NCI-H1092 treated with DMSO at 0.1 percent for 48 hours (cell line): ENCODE measurements at places on chromosomes 7 and 10.

GRCh38 chr10:129952378-129953118, 11.5 kb downstream of the EBF3 start:
- no peak for DNase-seq

DNA sequence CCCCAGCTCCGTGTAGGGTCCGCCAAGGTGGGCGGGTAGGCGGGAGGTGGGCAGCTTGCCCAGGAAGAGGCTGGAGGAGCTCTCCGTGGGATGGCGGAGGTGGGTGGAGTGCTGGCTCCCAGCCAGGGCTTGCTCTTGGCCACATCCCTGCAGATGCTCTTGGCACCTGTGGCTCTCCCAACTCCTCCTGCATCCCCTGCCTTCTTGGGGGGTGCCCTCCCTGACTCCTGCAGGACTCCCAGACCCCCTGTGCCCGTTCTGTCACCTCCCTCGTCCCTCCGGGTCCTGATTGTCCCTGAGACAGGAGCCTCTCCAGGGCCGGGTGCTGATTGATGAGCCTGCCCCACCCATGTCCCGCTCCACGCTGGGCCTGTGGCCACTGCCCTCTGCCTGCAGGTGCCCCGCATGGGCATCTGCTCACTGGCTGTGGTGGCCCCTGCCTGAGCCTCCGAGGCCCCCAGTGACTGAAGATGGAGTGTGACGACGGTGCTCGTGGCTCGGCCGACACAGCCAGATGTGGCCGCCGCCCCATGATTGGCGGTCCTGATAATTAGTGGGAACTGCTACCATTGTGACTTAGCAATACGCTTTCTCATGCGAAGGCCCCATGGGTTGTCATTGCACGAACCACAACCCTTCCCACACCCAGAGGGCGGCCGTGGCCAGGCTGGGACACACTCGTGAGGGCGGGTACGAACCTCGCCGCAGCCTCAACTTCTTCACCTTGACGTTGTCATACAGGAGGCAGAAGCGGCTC, 23.6 kb downstream of the CFAP46 start:
- DNase-seq: no peak

DNA sequence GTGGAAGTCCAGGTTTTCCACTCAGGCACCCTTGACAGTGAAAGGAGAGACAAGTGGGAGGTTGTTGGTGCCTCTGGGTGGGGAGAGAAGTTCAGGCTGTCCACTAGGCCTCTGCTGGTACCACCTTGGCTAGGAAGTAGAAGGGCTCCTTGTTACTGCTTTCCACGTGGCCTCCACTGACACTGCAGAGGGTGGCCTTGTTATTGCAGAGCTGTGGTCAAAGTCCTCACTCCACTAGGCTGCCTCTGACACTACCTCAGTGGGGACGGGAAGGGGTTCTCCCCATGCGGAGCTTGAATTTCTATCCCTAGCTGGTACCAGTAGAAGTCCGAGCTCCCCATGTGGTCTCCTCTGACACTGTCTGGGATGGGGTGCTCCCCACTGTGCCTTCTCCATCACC, 14.9 kb upstream of the STOX1 start:
- DNase-seq: no peak

GRCh38 chr7:88217675-88218428, 2.0 kb downstream of the SRI start:
- DNase-seq: no peak

GRCh38 chr7:102284399-102284798, 2.3 kb upstream of the SH2B2 start:
- no peak for DNase-seq

GRCh38 chr10:123903621-123904020, 12.0 kb upstream of the CPXM2 start:
- no peak for DNase-seq

- no peak for DNase-seq
These were observed 14.7 kb downstream of the CNPY1 start for GRCh38 chr7:155531681-155532080.

GRCh38 chr7:117706210-117706609, 167.0 kb downstream of the CTTNBP2 start:
- no peak for DNase-seq
